ENCODE measurements at places on chromosomes 12 and 14. TPM values are rescaled to one million over a fixed set of nuclear protein-coding genes. Genes with fewer than 3 reads are reported as not detected.

GRCh38 chr12:15225136-15225862, 4.1 kb upstream of the RERG start:
- no peak for DNase-seq

- no peak for DNase-seq
Observed at GRCh38 chr14:43471595-43471994, 1035.5 kb downstream of the FSCB start.

- DNase-seq = peak; percentile 45
Observed at GRCh38 chr14:103057028-103057371, 349 bp downstream of the CDC42BPB start.

DNA sequence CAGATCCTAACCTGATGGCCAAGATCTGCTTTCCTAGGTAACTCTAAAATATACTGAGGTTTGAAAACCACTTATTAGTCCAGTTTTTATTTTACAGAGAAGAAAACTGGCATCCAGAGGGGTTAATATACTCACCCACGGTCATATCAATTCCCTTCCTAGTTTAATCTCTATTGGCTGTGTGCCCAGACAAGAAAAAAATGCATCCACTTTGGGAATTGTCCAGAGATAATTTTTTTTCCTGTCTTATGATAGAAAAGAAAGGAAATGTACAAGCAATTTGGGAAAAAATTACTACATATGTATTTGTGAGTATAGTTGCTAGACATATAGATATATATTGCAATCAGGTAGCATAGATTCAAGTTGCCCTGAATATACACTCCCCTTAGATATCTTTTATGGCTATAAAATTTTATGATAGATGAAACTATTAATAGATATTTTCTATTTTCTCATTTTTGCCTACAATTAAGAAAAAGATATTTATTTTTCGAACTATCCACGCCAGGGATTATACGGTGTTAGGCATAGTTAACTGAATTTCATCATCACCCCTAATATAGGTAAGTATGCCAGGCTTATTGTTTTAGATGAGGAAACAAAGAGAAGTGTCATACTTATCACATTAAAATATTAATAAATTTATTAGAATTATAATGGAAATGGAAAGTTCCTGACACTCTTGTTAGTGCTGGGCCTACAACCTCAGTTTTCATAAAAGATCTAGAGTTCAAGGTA, 100.5 kb upstream of the SLC38A2 start:
- DNase-seq = peak; percentile 64

DNA sequence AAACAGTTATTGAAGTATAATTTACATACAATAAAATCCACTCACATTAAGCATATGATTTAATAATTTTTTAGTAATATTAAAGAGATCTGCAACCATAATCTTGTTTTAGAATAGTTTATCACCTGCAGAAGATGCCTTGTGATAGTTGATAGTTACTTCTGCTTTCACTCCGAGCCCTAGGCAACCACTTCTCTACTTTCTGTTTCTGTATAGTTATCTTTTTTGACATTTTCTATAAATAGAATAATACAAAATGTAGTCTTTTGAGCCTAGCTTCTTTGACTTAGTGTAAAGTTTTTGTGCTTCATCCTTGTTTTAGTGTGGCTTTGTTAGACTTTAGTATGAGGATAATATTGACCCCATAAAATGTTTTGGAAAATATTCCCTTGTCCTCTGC, 111.0 kb downstream of the MNAT1 start:
- DNase-seq = no peak

DNA sequence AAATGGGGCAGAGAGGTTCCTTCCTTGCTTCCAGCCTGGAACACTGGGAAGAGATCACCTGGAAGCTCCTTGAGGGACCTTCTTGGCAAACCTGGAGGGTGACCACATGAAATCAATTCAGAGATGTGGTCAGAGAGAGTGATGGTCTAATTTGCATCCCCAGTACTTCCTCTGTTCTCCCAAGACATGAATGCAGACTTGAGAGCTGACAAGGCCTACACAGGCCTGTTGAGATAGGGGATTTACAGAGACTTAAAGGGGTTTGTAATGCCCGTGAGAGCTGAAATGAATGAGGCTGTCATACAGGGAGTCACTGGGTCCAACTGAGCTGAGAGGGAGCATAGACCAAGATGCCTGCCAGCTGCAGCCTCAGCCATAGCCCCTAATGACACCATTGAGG, 45.1 kb downstream of the TMX1 start:
- no peak for DNase-seq

DNA sequence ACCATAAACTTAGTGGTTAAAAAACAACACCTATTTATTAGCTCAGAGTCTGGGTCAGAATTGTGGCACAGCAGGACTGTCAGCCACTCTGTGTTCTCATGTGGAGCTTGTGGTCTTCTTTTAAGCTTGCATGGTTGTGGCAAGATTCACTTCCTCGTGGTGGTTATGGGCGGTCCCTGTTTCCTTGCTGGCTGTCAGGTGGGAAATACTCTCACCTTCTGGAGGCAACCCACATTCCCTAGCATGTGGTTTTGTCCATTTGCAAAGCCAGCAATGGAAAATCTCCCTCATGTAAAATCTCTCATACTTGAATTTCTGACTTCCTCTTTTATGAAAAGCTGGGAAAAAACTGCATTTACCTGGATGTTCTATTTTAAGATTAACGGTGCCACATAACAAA, 229.8 kb downstream of the ALX1 start:
- DNase-seq = peak; percentile 54

DNA sequence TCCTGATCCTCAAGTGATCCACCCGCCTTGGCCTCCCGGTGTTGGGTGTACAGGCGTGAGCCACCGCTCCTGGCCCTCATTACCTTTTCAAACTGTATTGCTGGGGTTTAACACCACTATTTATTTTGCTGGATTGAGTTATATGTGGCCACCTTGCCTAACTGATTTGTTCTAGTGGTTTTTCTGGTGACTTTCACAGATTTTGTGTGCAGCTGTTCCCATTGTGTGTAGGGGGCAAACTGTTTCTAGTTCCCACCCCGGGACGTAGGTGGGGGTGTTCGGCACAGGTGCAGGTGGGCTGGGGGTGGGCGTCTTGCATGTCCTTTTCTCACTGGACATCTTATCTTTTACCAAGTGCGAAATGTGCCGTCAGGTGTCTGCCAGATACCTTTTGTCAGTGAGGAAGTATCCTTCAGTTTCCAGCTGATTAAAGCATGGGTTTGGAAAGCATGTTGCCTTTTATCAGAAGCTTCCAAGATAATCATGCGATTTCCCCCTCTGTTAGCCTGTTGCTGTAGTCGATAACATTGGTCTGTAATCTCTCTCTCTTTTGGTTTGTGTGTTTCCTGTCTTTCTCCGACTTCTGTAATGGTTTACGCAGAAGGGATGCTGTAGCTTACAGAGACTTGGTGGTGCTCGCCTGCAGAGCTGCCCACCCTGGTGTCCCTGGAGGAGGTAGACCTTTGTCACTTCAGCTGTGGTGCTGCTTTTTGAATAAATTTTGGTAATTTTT, 33.6 kb downstream of the AACS start:
- DNase-seq = no peak

DNA sequence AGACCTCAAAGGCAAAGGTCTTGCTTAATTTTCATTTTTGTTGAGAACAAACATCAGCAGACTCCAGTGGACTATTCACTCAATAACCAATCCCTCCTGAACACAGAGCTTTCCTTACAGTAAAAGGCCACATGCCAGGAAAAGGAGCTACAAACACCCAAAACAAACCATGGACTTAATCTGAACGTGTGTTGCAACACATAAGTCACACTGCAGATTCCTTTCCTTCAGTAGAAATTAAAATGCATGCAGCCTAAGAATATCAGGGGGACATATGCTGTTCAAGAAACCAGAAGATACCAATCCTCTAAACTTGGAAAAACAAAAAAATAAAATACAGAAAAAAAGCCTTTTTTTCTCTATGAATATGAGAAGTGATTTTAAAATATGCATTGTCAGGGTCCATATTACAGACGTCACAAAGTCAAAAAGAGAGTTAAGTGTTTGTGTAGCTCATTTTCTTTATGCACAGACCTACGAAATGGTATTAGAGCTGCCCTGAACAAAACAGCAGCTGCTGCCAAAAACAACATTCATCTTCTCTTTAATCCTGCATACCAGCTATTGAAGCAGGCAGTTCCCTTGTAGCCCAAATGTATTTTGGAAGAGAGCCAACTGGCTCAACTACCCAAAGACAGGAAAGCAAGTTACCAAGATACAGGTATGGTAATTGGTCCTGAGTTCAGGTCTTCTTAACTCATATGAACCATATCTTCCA, 26.2 kb downstream of the KITLG start:
- peak; percentile 53 for DNase-seq

DNA sequence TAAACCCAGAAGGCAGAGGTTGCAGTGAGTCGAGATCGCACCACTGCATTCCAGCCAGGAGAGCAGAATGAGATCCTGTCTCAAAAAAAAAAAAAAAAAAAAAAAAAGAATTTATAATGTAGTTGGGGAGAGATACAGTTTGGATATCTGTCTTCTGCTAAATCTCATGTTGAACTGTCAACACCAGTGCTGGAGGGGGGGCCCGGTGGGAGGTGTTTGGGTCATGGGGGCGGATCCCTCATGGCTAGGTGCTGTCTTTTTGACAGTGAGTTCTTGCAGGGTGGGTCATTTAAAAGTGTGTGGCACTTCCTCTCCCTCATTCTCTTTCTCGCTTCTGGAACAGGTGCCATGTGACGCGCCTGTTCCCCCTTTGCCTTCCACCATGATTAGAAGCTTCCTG, 32.8 kb downstream of the CLIP1 start:
- no peak for DNase-seq

DNA sequence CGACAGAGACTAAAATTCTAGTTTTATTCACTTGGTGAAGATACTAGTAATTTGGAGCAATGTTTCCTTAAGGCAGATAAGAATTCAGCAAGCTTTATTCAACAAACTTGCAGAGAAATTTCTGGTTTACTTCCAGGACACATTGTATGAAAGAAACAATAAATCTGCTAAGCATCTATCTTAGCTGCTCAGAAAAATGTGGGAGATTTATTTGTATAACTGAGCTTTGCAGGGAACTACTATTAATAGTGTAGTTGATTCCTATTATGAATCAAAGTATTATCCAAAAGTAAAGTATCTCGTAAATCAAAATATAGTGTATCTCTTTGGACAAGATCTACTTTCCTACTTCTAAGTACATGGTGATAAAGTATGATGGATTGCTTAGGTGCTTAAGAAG, 239.4 kb upstream of the TMTC1 start:
- DNase-seq = no peak

- peak; percentile 70 for DNase-seq
Observed at GRCh38 chr14:61179061-61179690, 102.0 kb downstream of the TMEM30B start.

- DNase-seq = no peak
Observed at GRCh38 chr14:32491416-32492016, 162.4 kb downstream of the AKAP6 start.

DNA sequence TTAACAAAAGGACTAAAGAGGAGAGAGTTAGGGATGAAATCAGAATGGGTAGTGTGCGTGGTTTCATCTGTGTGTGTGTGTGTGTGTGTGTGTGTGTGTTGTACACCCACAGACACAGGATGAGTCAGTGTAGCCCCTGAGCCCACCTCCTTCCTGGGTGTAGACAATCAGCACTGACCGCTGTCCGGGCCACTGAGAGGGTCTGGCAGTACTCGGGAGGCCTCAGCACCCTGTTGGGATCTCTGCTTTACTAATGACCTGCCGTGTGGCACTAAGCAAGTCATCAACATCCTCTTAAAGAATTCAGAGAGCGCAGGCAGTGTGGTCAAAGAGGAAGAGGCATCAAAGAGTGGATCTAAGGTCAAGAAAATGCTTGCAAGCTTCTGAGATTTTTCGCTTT, 112.6 kb downstream of the PRMT8 start:
- no peak for DNase-seq

CTSG gene
- total RNA-seq = not detected

CD4 gene
- not detected for total RNA-seq

PTPRQ gene
- total RNA-seq = not detected

TMEM229B gene
- 2.9 TPM for total RNA-seq

KLRF1 gene
- total RNA-seq = not detected

FOXA1 gene
- total RNA-seq = 6.5 TPM

NDUFA12 gene
- total RNA-seq = 376 TPM

LIN7A gene
- total RNA-seq = 0.12 TPM

METTL25 gene
- total RNA-seq = 9.7 TPM

P2RX2 gene
- not detected for total RNA-seq

NKX2-1 gene
- 4.7 TPM for total RNA-seq

NEDD8 gene
- 308 TPM for total RNA-seq

TRIM9 gene
- total RNA-seq = 3.1 TPM

EFCAB11 gene
- 36.9 TPM for total RNA-seq

SLC4A8 gene
- 16.6 TPM for total RNA-seq

CGRRF1 gene
- 15.2 TPM for total RNA-seq
